Activated CD4-positive, alpha-beta T cell treated with anti-CD3 and anti-CD28 coated beads, Interleukin-2, amount 10 ng/mL, durations not matched to agents 7 days and 5 days (primary cell): ENCODE measurements at places on chromosomes 7 and 10. TPM values are rescaled to one million over a fixed set of nuclear protein-coding genes. Genes with fewer than 3 reads are reported as not detected.

The TRIM50 gene
- total RNA-seq = not detected

The BMPER gene
- not detected for total RNA-seq

DNA sequence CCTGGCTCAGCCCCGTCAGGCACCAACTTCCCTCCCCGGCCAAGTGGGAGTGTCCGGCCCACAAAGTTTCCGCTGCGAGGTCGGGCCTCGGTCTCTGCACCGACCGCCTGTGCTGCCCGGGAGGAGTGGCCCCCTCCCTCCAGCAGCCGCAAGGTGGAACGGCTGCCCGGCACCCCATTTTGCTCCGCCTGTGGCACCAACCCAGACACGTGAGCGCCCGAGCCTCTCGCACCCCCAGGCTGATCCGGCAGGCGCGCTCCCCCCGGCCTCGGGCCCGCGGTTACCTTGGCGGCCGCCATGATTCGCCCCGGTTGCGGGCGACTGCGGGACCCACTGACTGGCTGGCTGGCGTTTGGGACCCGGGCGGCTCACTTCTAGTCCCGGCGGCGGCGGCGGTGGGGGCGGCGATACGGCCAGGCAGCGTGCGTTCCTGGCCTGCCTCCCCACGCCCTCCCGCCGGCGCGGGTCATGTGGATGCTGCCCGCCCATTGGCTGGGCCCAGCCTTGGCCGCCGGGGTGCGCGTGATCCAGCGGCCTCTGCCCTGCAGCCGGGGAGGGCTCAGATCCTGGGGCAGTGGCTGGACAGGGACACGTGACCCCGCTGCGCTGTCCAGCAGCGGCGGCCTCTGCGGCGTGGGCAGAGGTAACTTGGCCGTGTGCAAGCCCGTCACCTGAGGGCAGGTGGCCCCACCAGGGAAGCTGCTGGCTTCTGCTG lies at the start of gene SLC25A13:
TSS of gene SLC25A13 (minus strand) at position 441 of the 715 bp plus-strand sequence. CDS start at position 299, 142 bp downstream.
- peak within 1 kb of the TSS; percentile 92 for H3K27ac ChIP-seq
- H3K27me3 ChIP-seq = peaks cover 2% of the 10 kb centered on the region
- H3K36me3 ChIP-seq = no peaks in the 10 kb centered on the region
- H3K4me1 ChIP-seq = peaks cover 23% of the 10 kb centered on the region
- peak within 1 kb of the TSS; percentile 86 for H3K4me3 ChIP-seq
- peak; percentile 60 for DNase-seq

- H3K4me3 ChIP-seq = no peak overlapping the region
- no peaks in the 10 kb centered on the region for H3K4me1 ChIP-seq
- H3K27ac ChIP-seq = no peak overlapping the region
- no peak for DNase-seq
Observed at GRCh38 chr7:79090543-79090942, 362.9 kb downstream of the MAGI2 start.

- DNase-seq = no peak
- H3K27me3 ChIP-seq = peaks cover 50% of the 10 kb centered on the region
- no peak overlapping the region for H3K4me3 ChIP-seq
- H3K27ac ChIP-seq = no peak overlapping the region
- H3K36me3 ChIP-seq = peaks cover 6% of the 10 kb centered on the region
- peaks cover 27% of the 10 kb centered on the region for H3K4me1 ChIP-seq
Observed at GRCh38 chr10:73923935-73924598, 13.1 kb downstream of the PLAU start.

GRCh38 chr10:13234172-13234571 lies at the start of gene UCMA:
UCMA (minus strand) TSS chr10:13234374; CDS start chr10:13234258, 116 bp downstream.
- H3K4me1 ChIP-seq = no peaks in the 10 kb centered on the region
- no peak within 1 kb of the TSS for H3K27ac ChIP-seq
- H3K4me3 ChIP-seq = no peak within 1 kb of the TSS
- DNase-seq = no peak
- H3K36me3 ChIP-seq = no peaks in the 10 kb centered on the region
